HAP-1 (cell line): ENCODE measurements at places on chromosomes 5 and 9.
A peak's percentile ranks its signal among the peaks of the same experiment; 100 is the strongest.

DNA sequence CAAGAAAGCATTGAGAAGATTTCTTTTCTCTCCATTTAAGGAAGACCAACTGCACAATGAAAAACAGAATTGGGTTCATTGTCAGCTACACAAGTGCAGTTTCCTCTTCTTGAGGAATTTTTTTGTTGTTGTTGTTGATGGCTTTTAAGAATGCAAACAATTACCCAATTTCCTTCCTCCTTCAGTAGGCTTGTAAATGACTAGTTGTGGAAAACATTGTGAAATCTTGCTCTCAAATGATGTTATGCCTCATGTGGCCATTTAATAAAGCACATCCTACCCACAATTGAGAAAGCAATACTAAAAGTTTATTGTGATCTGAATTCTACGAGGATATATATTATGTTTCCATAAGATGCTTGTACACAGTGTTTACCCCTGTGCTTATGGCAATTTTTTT lies 171.6 kb downstream of the FAM174A start:
- DNase-seq, result no peak

GRCh38 chr9:119289740-119290433 lies 79.3 kb downstream of the BRINP1 start:
- DNase-seq, result peak; percentile 36

DNA sequence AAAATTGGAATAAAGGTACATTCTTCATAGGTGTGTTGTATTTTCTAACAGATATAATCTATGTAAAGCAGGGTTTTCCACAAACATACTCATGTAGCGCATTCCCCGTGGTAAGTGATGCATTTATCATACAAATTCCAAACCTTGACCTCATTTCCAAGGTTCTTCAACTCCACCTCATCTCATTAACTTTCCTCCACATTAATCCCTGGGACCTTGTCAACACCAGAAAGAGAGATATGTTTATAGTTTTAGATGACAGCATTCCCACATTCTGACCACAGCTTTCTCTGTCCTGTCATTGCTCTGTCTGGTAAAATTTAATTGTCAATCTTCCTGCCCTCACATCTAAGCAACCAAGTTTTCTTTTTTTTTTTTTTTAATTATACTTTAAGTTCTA lies 415.1 kb downstream of the TMEM161B start:
- DNase-seq, result no peak

- DNase-seq, result no peak
Measured at GRCh38 chr5:176446884-176447590, 1.1 kb upstream of the FAF2 start.

GRCh38 chr9:101032426-101032825 lies 3.9 kb downstream of the PLPPR1 start:
- DNase-seq, result no peak

- DNase-seq, result no peak
Measured at GRCh38 chr5:164317676-164318075, 812.3 kb downstream of the MAT2B start.

DNA sequence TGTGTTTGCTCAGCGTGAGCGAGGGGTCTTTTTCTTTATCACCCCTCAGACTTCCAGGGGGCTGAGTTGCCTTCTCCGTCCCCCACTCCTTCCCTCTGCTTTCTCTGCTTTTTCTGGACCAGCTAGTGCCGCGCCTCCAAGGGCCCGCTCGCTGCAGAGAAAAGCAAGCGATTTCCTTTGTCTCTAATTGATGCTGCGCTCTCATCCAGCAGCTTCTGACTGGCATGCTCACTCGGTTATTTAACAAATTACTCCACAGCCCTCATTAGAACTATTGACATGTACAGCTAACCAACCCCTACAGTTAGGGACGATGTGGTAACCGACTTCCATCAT lies 288.0 kb downstream of the ELAVL2 start:
- DNase-seq, result no peak

GRCh38 chr9:134488331-134489280 lies 153.0 kb upstream of the COL5A1 start:
- DNase-seq, result no peak

DNA sequence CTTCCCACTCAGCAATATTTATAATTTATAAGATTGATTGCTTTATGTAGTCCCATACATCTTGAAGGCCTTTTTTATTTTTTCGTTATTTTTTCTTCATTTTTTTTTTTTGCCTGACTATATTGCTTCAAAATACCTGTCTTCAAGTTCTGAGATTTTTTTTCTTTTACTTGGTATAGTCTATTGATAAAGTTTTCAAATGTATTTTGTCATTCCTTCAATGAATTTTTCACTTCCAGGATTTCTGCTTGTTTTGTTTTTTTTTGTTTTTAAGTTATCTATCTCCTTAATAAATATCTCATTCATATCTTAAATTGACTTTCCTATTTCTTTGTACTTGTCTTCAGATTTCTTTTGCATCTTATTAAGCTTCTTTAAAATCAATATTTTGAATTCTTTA lies 905.6 kb upstream of the CDH6 start:
- DNase-seq, result no peak

GRCh38 chr9:97997330-97998276 lies 14.5 kb downstream of the ANP32B start:
- DNase-seq, result no peak

- no peak for DNase-seq
Measured at GRCh38 chr5:9892696-9893095, 262.5 kb upstream of the TAS2R1 start.

DNA sequence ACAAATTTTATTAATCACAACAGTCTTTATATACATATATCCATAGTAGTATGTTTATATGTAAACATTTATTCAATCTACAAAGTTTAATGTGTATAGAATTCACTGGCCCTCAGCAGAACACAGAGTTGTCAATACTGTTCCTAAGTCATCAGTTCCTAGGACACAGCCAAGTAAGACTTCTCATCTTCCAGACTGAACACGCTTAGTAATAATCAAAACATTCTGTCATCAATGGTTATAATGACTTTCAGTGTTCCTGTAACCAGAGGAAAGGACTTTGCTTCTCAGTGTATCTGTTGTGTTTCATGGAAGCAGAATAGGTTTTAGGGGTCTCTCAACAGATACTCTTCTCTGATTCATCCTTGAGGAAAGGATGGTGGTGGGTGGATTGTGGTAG lies 82.2 kb downstream of the SMIM23 start:
- DNase-seq, result no peak

- peak; percentile 74 for DNase-seq
Measured at GRCh38 chr5:90680921-90681563, 122.4 kb downstream of the ADGRV1 start.

GRCh38 chr9:88571419-88571818 lies 36.4 kb downstream of the NXNL2 start:
- no peak for DNase-seq

GRCh38 chr9:73149371-73150067 lies 2.1 kb upstream of the ANXA1 start:
- DNase-seq, result peak; percentile 34

GRCh38 chr5:99702565-99702964 lies 773.8 kb upstream of the CHD1 start:
- no peak for DNase-seq

DNA sequence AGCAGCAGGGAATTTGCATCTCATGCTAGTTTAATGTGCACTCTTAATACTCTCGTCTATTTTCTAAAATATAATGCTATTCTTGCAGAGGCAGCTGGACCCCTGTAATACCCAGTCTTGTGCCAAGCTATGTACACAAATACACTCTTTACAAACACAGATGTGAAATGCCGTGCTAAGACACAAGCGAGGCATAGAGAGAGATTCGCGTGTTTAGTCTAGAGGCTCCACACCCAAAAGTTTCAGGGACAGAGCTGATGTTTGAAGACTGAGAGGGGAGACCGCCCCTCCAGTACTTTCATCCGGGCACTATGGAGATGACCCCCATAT lies 1.2 kb downstream of the DPYSL3 start:
- no peak for DNase-seq

- DNase-seq, result no peak
Measured at GRCh38 chr9:137643921-137644320, 25.1 kb downstream of the EHMT1 start.
